GM12864 (cell line): ENCODE measurements at places on chromosomes 12 and 14.

DNA sequence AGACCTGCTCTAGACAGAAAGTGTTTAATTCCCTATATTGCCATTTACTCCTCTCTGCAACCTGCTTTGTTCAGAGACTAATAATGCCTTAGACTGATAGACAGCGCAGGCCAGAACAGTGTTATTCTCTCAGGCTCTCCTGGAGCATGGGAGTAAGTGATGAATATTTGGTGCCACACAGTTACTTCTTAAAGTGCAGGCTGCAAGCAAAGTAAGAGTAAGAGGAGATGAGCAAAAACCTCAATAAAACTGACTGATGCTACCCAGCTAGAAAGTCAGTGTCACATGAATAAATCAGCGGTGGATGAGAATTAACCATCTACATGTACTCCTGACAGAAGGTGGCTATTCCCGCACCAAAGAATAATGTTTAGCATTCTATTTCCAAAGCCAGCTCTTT lies 9.9 kb downstream of the TRIM9 start:
- no peak for DNase-seq

DNA sequence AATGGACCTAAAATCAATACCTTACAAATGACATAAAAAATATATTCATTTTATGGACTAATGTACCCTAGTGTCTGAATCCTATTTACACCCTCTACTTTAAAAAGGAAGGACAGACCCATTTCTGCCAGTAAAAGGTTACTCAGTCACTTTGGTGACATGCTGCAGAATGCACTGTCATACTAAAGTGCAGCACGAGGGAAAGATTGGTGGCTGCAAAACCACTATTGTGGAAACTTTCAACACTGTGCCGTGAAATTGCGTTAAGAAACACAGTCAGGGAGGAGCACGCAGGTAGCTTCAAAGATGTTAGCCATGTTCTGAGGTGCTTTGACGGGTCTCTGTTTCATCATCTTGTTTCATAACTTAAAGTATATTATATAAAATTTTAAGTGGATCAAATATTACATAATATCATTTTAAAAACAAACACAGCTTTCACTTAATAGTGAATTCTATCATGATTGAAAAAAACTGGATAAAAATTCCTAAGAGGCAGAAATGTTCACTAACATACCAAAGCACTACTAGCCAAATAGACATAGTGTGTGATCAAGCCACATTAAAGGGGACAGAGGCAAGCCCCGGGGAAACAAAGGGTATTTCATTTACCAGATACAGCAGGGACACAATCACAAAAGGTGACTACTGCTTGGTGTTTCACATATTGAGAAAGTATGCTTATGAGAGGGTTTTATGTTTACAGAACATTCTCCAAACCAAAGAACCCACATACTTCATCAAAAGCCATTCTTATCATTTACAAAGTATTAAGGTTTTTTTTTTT lies 330.8 kb upstream of the SOX5 start:
- DNase-seq, result no peak

GRCh38 chr12:108567406-108568337 lies 5.3 kb downstream of the ISCU start:
- DNase-seq, result no peak

- DNase-seq, result no peak
Observed at GRCh38 chr14:103568952-103569351, 6.2 kb downstream of the COA8 start.

GRCh38 chr14:34098985-34099349 lies 148.1 kb upstream of the EGLN3 start:
- no peak for DNase-seq

- DNase-seq, result no peak
Observed at GRCh38 chr12:110370732-110371231, 32.7 kb downstream of the ANAPC7 start.

- no peak for DNase-seq
Observed at GRCh38 chr12:45408729-45409114, 192.8 kb downstream of the ANO6 start.
